ENCODE measurements at places on chromosomes 5 and 9.

DNA sequence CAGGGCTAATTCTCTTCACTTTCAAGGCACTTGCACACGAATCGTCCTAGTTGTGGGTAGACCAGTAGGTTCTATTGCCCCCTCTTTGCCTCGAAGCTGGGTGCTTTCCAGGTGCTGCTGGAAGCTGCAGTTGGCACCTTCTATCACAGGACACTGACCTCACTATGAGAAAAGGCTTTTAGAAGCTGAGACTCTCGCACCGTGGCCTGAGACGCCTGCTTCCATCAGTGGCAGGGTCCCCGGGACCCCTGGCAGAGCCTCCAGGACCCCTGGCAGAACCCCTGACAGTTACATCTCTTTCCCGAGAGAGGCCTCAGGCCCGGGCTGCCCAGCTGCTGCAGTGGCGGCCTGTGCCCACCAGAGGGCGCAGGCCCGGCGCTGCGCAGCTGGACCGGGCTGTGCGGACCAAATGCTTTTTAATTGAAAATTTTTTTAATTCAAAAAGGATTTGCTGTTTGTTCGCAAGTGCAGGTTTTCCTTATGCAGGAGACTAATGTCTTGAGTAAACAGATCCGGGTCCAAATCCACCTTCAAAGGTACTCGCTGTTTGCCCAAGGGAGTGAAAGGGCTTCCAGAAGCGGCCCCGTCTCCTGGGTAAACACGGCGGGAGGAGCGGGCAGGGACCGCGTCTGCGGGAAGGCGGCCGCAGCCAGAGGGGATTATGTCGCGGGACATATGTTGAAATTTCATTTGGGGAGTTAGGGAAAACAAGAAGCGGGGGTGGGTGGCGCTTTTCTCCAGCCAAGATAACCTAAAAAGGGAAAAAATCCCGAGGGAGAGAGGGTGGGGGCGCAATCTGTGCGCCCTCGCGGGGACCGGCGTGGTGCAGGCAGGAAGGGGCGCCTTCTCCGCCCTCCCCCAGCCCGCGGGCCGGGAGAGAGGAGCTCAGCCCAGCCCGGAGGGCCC lies 114.5 kb upstream of the LMX1B start:
- no peak for DNase-seq

DNA sequence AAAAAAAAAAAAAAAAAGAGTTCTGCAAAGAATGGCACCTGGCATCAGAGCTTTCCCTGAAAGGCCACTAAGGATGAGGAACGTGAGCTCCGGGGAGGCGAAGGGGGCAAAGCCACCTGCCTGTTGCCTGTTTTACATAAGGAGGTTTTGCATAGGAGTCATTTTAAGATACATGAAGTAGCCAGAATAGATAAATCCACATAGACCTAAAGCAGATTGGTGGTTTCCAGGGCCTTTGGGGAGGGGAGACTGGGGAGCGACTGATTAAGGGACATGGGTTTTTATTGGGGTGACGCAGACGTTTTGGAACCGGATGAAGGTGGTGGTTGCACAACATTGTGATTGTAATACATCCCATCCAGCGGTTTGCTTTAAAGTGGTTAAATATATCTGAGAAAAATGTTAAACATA lies 7.1 kb downstream of the NEK6 start:
- no peak for DNase-seq

DNA sequence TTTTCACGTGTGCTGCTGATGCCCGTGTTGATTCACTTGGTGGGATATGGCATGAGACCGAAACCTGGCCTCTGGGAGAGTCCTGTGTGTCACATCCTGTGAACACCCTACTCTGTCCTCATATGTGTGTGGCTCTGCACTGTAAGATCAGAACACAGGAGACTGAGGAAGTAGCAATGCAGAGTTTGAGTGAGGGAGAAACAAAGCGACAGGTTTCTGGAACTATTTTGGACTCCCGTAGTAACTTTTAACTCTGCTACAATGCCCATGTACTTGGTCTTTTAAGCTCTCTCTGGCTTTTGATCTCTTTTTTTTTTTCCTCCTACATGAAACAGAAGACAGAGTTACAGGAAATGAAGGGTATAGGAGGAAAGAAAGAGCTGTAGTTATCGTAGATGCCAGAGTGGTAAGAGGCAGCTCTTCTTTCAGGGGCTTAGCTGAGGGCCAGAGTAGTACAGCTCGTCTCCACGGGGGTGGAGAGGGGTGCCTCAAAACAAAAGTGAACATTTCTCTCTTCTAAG lies 26.6 kb downstream of the GRAMD2B start:
- peak; percentile 25 for DNase-seq

DNA sequence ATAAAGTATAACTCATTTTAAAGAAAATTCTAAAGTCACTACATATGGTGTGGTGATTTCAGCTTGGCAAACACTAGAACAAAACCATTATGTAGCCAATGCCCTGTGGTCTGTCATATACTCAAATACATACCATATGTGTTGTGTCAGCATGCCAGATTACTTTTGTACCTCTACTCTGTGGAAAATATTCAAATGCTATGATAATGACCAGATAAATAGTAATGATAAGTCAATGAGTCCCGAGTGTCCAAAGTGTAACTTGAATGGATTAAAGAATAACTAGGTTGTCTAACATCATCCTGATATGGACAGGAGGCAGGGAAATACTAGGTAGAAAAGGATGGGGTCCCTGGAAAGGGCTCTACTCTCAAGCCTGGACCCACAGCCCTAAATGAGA lies 58.0 kb upstream of the IL6ST start:
- DNase-seq: no peak

DNA sequence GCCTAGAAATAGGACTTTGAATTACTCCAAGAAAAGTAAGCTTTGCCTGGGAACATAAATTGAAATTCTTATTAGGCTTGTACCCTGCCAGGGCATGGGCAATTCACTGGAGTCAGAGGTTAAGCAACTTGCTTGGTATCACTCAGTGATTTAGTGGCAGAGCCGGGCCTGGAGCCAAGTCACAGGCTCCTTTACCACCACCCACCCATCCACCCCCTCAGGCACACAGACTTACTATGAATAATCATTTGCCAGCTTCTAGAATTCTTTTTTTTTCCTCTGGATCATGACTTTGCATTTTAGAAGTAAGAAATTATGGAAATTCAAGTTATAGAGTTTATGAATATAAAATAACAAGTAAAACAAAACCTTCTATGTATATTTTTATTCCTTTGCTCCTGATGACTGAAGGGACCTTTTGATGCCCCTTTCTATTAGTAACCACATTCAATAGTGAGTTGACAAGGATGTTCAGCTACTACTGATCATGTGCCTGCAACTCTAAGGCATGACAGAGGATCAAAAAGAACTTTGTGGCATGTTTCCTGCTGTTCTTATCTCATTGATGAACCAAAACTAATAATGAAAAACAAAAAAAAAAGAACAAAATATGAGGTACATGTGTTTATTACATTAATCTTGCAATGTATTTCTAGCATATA lies 614.7 kb downstream of the TLR4 start:
- DNase-seq: no peak

- DNase-seq: no peak
These were observed 918.6 kb upstream of the DMAC1 start for GRCh38 chr9:8718121-8718725.

- DNase-seq: no peak
These were observed 304.6 kb upstream of the DMRT1 start for GRCh38 chr9:536597-537511.

DNA sequence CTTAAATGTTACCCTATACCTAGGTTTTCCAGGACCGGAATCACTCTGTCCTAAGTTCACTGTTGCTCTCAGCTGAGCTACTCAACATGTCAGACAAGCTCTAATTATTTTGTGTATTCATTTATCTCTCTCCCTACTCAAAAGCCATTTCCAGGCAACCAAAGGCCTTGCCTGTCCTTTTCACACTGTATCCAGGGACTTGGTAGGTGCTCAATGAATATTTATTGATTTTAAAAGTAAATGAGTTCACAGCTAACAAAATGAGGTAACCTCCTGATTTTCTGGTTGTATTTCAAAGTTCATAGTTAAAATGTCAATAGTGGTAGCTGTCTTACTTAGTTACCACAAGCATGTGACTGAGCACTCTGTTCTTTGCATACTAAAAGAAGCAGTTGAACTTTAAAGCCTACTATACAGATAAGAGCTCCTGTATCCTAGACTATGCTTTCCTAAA lies 522.2 kb downstream of the ACTL7B start:
- no peak for DNase-seq

DNA sequence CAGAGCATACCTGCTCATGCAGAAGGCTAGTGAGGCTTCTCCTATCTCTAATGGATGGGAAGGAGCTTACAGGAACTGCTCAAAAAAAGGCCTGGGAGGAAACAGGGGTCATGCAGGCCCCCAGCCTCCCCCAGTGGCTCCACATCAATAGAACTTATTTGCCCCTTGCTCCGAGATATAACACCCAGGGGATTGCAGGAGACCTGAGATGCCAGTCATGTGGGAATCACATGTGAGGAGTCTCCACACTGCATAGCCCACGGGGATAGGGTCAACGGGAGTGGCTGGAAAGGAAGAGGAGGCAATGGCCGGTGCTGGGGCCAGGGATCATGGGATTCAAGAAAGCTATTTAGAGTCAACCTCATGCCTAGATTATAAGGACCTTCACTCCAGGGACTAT lies 76.2 kb downstream of the NRG2 start:
- DNase-seq: no peak
